Erythroblast (primary cell): ENCODE measurements at places on chromosomes 2 and 18.

DNA sequence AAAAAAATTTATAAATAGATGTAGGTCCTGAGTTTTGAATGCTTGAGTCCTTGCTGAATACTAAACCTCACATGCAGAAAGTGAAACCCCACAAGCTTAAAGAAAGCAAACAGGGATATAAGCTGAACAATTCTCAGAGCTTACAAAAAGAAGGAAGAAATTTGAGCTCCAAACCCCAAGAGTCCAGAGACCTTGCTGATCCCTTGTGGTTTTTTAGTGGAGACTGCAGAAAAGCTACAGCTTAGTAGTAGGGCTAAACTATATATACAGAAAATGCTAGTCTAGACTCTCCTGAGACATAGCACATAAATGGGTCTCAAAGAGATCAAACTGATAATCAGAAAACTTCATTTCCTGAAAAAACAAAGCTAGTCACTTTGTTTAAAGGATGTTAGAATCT lies 1548.1 kb upstream of the ZEB2 start:
- DNase-seq: no peak

GRCh38 chr2:216447293-216447692 lies 35.0 kb downstream of the SMARCAL1 start:
- DNase-seq: no peak

- DNase-seq: no peak
These were observed 53.8 kb downstream of the NEDD4L start for GRCh38 chr18:58097907-58098166.

DNA sequence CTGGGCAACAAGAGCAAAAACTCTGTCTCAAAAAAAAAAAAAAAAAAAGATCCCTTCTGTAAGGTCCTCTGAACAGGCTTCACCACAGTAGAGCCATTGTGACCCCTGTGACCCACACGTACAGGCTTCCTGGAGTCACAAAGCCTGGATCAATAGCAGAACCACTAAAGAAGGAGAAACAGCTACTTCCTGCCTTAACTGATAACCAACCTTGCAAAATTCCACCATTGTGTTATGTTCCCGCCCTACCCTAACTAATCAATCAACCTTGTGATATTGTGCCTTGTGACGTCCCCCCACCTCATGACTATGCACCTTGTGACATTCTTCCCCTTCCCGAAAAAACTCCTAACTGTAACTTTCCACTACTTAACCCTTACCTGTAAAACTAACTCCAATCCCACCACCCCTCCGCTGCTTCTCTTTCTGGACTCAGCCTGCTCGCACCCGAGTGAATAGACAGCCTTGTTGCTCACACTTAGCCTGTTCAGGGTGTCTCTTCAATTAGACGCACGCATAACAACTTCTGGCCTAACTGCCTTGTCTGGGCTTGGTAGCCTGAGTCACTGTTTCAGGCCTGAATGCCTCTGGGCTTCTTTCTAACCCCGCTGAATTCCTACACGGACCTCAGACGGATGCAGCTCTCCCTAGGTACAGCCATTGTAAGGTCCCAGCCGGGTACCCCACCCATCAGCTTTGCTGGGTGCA lies 13.9 kb downstream of the SCYGR8 start:
- no peak for DNase-seq

- no peak for DNase-seq
These were observed 1082.9 kb upstream of the CDH2 start for GRCh38 chr18:29259838-29260237.

DNA sequence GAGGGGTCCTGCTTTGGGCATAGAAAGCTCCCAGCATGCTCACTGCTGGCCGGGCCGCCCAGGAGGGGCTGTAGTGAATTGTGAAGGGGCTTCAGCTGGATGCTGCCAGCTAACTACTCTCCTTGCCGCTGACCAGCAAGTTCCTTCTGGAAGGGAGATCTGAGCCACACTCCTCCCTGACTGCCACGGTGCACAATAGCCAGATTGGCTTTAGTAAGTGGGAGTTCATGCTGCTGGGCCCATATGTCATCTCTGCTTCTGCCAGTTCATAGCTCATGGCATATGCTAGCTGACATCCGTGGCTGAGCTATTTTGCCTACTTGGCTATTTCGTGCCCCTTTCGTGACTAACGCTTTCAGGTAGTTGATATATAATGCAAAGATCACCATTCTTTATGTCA lies 51.6 kb upstream of the ROCK2 start:
- no peak for DNase-seq

GRCh38 chr2:191038741-191039140 lies 24.8 kb upstream of the STAT1 start:
- DNase-seq: no peak

- peak; percentile 56 for DNase-seq
These were observed 69.9 kb downstream of the TRIP12 start for GRCh38 chr2:229851870-229852269.

GRCh38 chr2:72214429-72215143 lies 66.9 kb upstream of the CYP26B1 start:
- no peak for DNase-seq

GRCh38 chr2:118786746-118787145 lies 60.7 kb downstream of the EN1 start:
- no peak for DNase-seq

GRCh38 chr2:239257511-239257937 lies 143.3 kb downstream of the HDAC4 start:
- DNase-seq: no peak

DNA sequence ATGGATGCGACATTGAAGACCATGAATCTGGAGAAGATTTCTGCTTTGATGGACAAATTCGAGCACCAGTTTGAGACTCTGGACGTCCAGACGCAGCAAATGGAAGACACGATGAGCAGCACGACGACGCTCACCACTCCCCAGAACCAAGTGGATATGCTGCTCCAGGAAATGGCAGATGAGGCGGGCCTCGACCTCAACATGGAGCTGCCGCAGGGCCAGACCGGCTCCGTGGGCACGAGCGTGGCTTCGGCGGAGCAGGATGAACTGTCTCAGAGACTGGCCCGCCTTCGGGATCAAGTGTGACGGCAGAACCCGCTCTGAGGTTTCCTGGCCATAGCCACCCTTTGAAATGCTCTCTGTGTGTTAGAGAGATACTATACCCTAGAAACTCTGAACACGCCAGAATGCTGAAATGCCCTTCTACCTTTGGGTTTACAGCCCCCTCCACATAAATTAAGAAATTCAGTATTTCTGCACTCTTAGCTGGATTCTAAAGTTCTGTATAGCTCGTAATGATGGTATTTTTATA lies 659 bp downstream of the CHMP1B start:
- peak; percentile 86 for DNase-seq

DNA sequence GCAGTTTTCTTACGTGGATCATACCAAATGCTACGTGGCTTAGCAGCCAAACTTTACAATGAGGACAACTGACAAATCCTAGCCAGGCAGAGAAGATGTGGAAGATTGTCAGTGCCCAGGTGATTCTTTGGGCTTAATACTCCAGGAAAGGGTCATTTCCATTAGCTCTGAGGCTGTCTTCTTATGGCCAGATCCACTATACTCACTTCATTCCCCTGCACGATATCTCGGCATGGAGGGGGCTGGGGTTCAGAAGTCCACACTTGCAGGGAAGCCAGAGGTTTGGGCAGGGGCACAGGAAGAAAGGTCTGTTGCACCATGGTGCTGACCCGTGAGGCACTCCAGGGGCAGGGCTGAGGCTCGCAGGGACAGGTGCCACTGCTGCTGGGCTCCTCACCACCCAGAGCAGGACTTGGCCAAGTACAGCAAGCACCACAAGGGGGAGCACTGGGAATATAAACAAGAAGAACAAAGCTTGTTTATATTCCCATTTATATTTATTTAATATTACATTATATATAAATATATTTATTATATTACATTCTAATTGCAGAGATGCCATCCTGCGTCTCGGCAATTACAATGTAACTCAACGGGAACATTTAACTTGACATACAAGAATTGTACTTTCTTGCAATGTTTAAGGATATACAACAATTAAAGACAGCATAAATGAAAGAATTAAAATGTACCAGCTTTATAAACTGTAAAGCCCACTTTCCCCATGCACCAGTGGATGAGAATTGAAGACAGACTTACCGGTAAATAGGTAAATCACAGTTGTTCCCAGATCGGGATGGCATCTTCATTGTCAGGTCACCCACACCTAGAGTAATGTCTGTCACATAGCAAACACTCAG lies 27.2 kb downstream of the CLUL1 start:
- DNase-seq: peak; percentile 86

DNA sequence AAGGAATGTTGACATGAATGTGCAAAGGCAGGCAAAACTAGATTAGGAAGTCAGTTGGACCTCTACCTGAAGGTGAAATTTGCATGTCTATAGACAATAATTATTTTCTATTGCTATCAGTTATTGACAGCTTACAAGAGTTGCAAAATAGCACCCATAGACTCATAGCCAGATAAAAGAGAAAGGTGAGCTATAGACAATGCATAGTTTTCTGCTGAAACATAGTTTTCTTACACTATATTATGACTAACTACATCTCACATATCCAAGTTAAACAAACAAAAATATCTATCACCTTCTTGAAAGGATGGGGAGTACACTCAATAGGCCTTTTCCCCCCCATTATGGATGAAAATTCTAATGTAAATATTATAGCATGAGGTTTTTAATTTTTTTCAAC lies 305.0 kb downstream of the PTH2R start:
- no peak for DNase-seq

- peak; percentile 92 for DNase-seq
These were observed at the start of gene TRAPPC12 for GRCh38 chr2:3379647-3380534. TSS of gene TRAPPC12 (plus strand) at chr2:3379694. CDS start at chr2:3387624, 7,930 bp downstream.

DNA sequence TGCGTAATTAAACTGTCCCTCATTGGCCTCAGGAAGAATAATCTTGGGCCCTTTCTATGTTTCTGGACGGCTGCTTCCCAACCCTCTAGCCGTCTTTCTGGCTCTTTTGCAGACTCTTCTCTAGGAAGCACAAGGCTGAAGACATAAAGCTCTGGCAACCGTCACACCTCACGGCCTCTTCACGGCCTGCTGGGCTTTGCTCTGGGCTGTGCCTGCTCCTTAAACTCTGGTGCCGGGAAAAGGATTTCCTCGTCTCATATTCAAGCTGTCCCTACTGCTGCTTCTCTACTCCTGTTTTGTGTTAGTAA lies 36.0 kb upstream of the WIPF1 start:
- DNase-seq: peak; percentile 19

DNA sequence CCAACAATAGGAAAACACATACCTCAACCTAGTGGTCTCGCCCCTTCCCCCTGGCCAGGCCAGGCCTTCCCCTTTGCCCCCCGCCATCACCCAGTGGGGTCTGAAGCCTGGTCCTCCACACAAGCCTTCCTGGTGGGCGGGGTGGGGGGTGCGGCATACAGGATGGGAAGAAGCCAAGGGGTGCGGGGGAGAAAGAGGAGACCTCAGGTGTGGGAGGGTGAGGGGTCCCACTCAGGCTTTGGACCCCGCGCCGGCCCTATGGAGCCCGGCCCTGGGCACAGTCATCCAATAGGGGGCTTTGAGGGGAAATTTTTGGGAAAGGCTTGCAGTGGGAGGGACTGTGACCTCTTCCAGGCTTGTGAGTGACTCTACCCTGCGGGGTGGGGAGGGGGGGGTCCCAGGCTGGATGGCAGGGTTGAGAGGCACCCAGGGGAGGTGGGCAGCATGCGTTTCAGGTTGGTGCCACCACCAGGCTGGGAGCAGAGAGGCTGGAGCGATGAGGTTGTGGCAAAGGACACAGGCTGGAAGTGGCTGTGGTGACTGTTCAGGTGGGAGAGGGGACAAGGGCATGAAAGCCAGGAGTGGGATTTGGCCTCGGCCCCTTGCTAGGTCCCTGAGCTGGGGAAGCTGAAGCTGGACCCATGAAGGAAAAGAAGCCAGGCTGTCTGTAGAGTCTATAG lies 1.3 kb downstream of the SLC66A3 start:
- DNase-seq: no peak

DNA sequence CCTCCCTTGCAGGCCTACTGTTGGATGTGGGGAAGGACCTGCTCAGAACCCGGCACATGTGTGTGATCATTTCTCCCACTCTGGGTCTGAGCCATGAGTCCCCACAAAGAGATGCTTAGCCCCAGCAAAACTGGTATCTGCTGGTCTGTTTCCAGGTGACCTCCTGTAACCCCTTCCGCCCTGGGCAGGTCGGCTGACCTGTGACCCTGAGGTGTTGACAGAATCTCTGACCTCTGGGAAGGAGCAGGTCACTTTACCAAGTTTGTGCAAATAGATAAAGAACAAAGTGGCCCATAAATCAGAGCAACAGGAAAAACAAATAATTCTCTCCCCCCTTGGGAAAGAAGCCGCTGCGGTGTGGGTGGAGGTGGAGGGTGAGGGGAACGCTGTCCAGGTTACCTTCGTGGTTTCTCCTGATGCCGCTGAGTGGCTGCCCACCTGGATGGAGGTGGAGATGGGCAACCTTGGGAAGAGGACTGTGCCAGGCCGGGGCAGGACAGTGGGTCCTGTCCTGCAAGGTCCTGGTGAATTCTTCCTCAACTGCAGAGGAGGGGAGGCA lies 174.0 kb upstream of the MYCN start:
- no peak for DNase-seq

DNA sequence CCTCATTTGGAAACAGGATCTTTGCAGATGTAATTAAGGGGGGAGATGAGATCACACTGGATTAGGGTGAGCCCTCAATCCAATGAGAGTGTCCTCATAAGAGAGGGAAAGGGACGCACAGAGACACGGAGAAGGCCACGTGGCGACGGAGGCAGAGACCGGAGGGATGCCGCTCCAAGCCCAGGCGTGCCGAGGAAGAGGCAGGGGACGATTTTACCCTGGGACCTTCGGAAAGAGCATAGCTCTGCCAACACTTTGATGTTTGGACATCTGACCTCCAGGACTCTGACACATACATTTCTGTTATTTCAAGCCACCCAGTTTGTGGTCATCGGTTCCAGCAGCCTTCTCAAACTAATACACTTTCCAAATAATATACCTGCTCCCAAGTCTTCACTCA lies 84.4 kb upstream of the ZCCHC2 start:
- DNase-seq: no peak

GRCh38 chr2:184598316-184599053 lies at the start of gene ZNF804A:
TSS of gene ZNF804A (plus strand) at chr2:184598529. CDS start at chr2:184598960, 431 bp downstream.
- peak; percentile 79 for DNase-seq

DNA sequence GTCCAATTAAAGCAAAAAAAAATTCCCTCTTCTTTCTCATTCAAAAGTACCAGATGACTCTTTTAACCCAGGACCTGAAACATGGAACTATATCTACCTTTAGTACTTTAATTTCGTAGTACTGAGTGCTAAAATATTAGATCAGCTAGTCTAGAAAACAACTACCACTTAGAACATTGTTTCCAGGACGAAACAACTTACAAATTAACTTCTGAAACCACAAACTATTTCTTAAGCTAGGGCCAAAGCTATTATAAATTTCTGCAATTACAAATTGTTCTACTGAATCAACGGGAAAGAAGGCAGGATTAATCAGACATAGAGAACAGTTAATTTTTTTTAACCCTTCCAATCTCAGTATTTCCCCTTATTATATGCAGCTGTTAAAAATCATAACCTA lies 39.9 kb downstream of the DARS1 start:
- DNase-seq: no peak

DNA sequence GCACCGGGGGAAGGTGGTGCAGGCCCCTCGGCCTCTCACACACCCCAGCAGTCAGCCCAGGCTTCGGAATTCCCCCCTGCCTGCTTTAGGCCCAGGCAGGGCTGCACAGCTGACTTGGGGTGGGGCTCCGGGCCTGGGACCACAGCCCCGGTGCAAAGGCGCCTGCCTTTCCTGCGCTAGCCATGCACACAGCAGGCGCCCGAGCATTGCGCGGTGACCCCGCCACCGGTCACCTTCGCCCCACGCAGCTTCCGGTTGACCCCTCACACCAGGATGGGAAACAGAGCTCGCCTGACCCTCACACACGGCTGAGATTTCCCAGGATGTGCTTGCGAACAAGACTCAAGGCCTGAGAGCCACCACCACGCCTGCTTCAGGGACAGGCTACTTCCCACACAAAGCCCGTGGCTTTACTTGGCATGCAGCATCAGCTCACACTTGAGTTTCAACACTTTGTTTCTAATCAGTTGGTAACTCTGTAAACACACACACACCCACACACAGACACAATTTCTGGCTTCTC lies 46.0 kb downstream of the SLC66A2 start:
- no peak for DNase-seq
